ENCODE measurements at places on chromosomes 16 and 17. TPM values are rescaled to one million over a fixed set of nuclear protein-coding genes. Genes with fewer than 3 reads are reported as not detected.
A peak's percentile ranks its signal among the peaks of the same experiment; 100 is the strongest.

DNA sequence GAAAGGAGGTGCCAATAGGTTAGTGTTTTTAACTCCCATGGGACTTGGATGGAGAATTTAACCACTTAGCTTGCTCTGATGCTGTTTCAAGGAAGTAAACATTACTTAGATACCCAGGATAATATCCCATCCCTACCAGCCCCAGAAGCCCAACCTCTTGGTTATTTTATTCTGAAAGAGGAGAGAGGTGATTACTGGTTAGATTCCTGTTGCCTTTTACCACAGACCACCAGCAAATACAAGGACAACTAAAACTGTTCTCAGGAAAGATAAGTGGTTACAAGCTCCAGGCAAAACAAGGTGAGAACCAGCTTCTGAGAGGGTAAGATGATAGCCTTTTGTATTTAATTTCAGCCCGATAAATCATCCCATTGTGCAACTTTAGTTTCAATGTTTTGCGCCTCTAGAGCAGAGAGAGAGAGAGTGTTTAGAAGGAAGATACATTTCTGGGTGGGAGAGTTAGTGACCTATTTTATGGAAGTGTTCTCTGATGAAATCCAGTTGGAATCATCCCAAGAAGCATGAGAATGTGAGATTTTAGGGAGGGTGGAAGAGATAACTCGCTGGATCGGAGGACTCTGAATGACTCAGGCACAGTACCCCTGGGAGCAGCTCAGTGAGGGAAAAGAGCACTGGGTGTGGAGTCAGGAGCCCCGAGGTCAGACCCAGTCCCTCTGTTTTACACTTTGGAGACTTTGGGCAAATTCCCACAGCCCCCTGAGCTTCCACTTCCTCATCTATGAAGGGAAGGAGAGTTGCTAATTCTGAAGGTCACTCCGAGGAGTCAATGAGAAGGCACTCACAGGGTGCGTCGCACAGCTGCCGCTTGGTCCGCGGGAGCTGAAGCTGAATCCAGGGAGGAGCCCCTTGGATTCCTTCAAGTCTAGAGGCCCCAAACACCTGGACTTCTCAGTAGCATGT is 12.1 kb downstream of the GLP2R start:
- peak; percentile 17 for DNase-seq

DNA sequence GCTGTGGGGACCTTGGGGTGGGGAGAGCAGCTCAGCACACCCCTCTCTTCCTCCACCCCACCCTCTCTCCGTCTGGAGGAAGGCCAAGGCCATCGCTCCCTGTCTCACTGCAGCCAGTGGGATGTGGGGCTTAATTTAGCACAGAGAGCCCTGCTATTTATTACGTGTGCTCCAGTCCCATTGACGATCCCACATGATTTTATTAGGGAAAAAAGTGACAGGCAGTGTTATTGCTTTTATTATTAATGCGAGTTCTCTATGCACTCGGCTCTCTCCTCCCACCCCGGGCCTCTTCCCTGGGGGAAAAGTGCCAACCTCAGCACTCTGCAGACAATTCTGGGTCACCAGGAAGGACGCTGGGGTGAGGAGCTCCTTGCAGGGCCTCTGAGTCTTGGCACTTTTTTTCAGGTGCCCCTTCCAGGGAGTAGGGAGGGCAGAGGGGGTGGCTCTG is 57.3 kb downstream of the MGAT5B start:
- no peak for DNase-seq

Gene STH
- not detected for total RNA-seq

DNA sequence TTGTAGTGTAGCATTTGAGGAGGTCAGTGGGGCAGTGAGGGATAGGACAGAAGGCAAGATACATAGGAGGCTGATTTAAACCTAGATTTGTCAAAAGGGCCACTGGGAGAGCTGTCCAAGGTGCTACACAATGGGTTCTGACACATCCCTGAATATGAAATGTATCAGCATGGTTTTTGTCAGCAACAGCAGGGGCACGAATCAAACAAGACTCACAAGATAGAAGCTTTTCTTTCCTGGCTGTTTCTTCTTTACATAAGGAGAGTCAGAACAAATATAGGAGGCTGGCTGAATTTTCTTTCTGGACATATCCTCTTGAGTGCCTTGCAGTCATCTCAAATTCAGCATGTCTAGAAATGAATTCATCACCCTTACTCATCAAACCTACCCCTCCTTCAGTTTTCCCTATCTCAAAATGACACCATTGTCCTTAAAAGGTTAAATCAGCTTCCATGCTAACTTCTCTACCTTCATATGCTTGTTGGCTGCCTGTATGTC is 130.5 kb downstream of the NPIPB5 start:
- no peak for DNase-seq

Gene MYH11
- 1,419 TPM for total RNA-seq

Gene CCR7
- 5.4 TPM for total RNA-seq

- DNase-seq, result peak; percentile 60
These were observed 20.5 kb upstream of the JPH3 start for GRCh38 chr16:87581857-87582215.

- DNase-seq, result no peak
These were observed 44.7 kb downstream of the SREBF1 start for GRCh38 chr17:17792037-17792550.

All from transverse colon (tissue), 4 donors.